ENCODE measurements at places on chromosomes 6 and 20. TPM values are rescaled to one million over a fixed set of nuclear protein-coding genes. Genes with fewer than 3 reads are reported as not detected.

Gene SNAP91
- not detected for polyA plus RNA-seq

Gene CAGE1
- polyA plus RNA-seq = not detected

DNA sequence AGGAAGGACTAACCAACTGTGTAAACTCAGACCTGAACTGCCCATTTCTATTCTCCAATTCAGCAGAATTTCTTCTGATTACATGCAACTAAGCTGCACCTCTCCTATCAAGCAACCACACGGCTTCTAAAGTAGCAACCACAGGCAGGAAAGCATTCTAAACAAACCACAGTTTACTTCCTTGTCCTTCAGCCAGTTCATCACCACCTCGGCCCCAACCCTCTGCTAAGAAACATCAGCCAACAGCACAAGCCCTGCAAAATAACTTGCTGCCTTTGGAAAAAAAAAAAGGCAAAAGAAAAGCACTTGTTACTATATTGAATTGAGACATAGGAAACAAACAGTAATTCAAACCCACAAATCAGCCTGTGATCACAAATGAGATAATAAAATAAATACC is 140.3 kb downstream of the NFATC2 start:
- DNase-seq = peak; percentile 39

Gene LY6G5C
- polyA plus RNA-seq = 2.7 TPM

DNA sequence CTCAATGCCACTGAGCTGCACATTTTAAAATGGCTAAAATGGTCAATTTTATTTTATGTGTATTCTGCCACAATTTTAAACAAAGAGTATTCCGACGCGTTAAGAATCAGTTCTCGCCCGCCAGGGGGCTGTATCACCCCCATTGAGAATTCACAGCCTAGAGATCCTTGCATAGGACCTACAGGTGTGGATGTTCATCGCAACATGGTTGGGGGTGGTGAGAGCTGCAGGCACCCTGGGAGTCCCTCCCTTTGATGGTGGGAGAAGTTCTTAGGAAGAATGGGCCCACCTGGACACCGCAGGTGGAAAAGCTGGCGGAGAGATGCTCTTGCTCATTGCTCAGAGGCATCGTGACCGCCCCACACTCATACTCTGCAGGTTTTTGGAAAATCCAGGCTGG is 63.5 kb downstream of the SLC2A10 start:
- no peak for DNase-seq

DNA sequence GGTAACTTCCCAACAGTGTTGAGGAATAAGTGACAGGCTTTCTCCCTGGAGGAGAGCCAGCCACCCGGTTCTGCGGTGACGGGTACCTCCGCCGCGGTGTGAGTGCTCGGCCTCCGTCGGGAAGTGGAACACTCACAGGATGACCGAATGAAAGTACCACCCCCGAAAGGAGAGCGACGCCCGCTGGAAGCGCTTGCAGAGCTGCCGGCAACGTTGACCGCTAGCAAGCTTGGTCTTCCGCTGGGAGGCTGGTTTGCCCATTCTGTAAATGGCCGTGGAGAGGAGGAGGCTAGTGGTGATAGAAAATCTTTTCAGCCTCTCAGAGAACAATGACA is 614 bp upstream of the TMEM242 start:
- DNase-seq = peak; percentile 59

DNA sequence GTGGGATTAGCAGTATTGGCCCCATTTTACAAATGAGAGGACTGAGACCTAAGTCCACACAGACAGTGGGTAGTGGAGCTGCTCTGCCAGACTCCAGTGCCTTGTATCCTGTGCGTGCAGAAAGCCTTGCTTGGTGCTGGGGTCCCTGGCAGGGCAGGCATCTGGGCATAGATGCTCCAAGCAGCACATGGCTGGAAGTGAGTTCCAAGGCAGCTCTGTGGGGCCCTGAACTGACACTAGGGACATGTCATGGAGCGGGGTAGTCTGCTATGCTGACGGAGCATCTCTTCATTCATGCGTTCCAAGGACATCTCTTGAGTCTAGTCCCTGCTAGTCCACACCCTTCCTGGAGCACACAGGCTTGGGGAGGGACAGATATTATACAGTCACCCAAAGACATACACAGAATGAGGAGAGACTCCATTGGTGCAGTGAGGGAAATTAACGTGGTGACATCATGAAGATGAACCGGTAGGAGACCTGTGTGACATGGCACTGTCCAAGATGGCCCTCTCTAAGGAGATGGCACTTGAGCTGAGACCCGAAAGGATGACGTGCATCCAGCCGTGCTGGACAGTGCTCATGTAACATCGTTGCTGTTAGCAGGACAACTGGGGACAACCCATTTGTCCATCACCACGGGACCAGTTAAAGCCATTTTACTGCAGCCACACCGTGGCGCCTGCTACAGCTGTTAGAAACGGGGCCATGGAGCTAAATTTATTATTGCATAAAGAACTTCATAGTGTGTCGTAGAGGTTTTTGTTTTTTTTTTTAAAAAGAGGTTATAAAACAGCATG is 65.1 kb downstream of the DLGAP4 start:
- DNase-seq = no peak

DNA sequence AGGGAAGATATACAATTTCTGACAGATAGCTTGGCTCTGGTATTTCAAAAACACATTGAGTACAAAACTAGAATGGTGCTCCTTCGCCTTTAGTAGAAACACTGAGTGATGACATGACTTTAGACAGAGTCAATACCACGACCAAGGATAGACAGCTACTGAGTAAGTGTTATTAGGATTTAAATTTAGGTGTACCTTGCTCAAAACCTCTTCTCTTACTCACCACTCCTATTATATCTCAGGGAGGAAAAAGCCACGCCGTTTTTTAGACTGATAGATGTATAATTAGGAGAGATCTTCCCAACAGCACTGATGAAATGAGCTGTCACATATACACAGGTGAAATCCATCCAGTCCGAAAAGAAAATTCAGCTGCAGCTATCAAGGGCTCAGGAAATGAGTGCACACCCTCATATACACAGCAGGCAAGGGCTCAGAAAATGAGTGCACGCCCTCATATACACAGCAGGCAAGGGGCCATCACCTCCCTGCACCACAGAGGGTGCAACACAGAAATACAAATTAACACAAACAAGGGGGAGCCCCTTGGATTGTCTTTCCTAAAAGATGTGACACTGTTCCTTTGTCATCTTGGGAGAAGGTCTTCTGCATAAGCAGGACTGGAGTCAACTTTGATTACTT is 53.7 kb downstream of the LYRM4 start:
- no peak for DNase-seq

Gene TINAG
- not detected for polyA plus RNA-seq

Gene PLCG1
- polyA plus RNA-seq = 54.6 TPM

Gene ZNF311
- 0.63 TPM for polyA plus RNA-seq

- no peak for DNase-seq
Observed at GRCh38 chr6:14713008-14713960, 532.6 kb upstream of the JARID2 start.

- DNase-seq = no peak
Observed at GRCh38 chr6:44779130-44779826, 391.8 kb downstream of the CDC5L start.

GRCh38 chr6:146785001-146785585 is 186.3 kb downstream of the ADGB start:
- peak; percentile 6 for DNase-seq

Gene VSX1
- not detected for polyA plus RNA-seq
